ENCODE measurements at places on chromosomes 12 and 14. TPM values are rescaled to one million over a fixed set of nuclear protein-coding genes. Genes with fewer than 3 reads are reported as not detected.

Gene ADAM21
- 0.36 TPM for polyA plus RNA-seq

Gene SEC23A
- 271 TPM for polyA plus RNA-seq

Gene AVPR1A
- polyA plus RNA-seq, result not detected

Gene CDH24
- polyA plus RNA-seq, result 6.5 TPM

Gene KITLG
- 37.7 TPM for polyA plus RNA-seq

Gene FAR2
- 10.2 TPM for polyA plus RNA-seq

Gene NANOG
- 0.02 TPM for polyA plus RNA-seq

Gene SMOC1
- 0.06 TPM for polyA plus RNA-seq

Gene ITGB7
- 0.15 TPM for polyA plus RNA-seq

Gene CIROP
- 0.61 TPM for polyA plus RNA-seq

Gene HOXC9
- 0.24 TPM for polyA plus RNA-seq

DNA sequence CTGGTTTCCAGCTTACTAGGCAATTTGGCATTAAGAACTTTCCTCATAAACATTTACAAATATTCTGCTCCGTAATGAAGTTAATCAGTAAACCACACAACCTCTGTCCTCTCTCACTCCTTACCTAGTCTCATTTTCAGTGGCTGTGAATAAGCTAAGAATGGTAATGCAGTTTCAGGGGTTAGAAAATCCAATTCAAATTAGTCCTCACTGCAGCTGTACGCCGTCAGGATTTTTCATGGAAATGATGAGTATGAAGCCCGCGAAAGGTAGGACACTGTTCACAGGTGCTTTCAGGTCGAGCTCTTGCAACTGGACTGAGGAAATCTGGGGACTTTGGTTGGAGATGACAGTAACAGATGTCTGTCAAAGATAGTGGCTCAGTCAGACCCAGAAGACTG lies 29.6 kb downstream of the NR1H4 start:
- H3K4me1 ChIP-seq, result no peaks in the 10 kb centered on the region
- H3K27me3 ChIP-seq, result no peaks in the 10 kb centered on the region
- H3K4me3 ChIP-seq, result no peak overlapping the region
- DNase-seq, result no peak
- no peak overlapping the region for H3K27ac ChIP-seq

GRCh38 chr12:89657066-89657465 lies 51.6 kb downstream of the ATP2B1 start:
- H3K36me3 ChIP-seq, result no peaks in the 10 kb centered on the region
- H3K27me3 ChIP-seq, result no peaks in the 10 kb centered on the region
- no peaks in the 10 kb centered on the region for H3K4me1 ChIP-seq

DNA sequence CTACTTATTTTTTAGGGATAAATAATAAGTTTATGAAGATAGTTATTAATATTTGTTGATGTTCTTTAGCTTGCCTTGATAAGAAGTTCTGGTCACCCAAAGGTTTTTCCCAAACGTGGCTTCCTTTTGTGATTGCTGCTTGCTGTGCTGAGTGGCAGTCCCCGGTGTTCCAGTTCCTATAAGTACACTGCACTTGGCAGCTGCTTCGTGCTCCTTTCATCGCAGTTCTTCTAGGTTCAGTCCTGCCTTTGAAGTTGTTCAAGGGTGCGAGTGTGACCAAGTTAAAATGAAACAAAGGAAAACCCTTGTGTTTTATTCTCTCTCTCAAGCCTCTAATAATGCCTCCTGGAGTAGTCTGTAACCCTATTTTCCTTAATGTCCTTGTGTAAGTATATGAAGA lies 128.5 kb upstream of the ATF1 start:
- no peak overlapping the region for H3K27ac ChIP-seq
- DNase-seq, result no peak
- no peaks in the 10 kb centered on the region for H3K4me1 ChIP-seq
- H3K4me3 ChIP-seq, result no peak overlapping the region

- H3K4me1 ChIP-seq, result no peaks in the 10 kb centered on the region
- no peak overlapping the region for H3K27ac ChIP-seq
- peak; percentile 79 for DNase-seq
Observed at GRCh38 chr14:38964630-38965029, 138.4 kb downstream of the SEC23A start.

DNA sequence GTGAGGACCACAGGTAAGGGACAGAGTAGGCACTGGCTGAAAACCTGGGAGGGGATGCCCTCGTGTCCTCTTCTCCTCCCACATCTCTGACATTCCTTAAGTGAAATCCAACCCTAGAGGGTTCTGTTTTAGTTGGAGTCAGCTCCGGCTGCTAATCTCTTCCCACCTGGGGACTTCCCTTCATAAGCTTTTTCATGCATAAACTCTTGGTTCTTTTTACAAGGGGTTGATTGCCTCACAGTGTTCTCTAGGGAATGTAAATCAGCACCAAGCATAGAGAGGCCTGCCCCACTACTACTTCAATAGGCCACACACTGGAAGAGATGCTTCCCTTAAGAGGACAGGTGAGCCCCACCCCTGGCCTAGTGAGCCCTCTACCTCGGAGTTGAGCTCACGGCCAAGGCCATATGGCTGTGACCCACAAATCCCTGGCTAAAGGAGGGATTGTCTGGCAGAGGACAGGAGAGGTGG lies 3.2 kb upstream of the SYNDIG1L start:
- H3K27me3 ChIP-seq, result peaks cover 18% of the 10 kb centered on the region
- no peak overlapping the region for H3K4me3 ChIP-seq
- DNase-seq, result no peak
- H3K27ac ChIP-seq, result no peak overlapping the region
- no peaks in the 10 kb centered on the region for H3K36me3 ChIP-seq

GRCh38 chr12:72365151-72365550 lies 93.0 kb downstream of the TRHDE start:
- no peaks in the 10 kb centered on the region for H3K36me3 ChIP-seq
- no peaks in the 10 kb centered on the region for H3K4me1 ChIP-seq
- peak; percentile 61 for DNase-seq
- no peaks in the 10 kb centered on the region for H3K27me3 ChIP-seq

DNA sequence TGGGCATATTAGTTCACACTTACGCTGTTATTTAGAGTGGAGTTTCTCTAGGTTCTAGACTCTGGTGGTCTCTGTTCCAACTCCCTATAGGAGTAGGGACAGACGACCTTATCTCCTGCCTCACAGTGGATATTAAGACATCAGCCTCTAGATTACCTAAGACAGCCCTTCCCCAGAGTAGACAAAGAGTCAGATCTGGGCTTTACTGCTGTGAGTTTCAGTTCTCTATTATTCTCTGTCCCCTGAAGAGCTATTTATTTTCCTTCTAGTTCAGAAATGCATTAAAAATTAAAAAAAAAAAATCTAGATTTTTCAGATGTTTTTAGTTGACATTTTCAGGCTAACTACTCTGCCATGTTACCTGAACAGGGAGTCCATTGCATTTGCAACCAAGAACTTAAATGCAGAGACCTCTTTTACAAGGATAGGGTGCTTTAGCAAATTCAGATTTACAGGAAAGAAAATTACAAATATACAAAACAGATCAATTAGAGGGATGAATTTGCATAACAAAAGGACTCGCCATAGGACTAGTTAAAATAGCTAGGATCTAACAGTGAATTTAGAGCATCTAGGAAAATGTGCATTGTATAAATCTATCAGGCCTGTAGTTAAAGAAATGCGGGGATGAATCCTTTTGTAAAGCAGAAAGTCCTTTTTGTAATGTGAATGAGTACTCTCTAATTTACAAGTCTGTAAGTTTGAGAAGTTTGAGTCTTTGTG lies 381.4 kb downstream of the APAF1 start:
- no peaks in the 10 kb centered on the region for H3K27me3 ChIP-seq
- no peaks in the 10 kb centered on the region for H3K4me1 ChIP-seq
- DNase-seq, result no peak
- H3K36me3 ChIP-seq, result no peaks in the 10 kb centered on the region

DNA sequence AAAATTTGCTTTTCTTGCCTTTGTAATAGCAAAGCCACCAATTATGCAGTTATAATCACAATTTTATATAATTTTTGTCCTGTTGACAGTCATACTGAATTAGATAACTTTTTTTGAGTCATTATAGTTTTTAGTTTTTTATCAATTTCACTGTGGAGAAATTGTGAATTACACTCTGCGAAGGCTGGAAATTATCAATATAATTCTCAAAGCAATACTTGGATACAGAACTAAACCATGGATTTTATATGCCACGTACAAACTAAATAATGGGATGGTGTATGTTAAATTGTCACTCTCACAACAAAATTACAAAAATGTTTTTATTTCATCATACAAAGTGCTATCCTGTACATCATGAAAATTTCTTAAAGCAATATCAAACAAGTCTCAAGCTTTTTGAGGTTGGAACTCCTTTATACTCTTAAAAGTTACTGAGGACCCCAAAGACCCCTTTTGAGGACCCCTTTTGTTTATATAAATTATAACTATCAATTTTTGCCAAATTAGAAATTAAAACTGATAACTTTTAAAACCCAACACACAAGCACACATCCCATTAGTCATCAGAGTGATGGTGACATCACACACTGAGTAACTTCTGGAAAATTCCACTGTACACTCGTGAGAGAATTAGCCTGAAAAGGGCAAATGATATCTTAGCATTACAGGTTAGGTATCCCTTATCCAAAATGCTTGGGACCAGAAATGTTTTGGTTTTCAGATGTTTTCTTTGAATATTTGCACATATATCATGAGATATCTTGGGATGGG lies 19.8 kb upstream of the AQP2 start:
- no peak overlapping the region for H3K27ac ChIP-seq
- DNase-seq, result peak; percentile 72
- no peak overlapping the region for H3K4me3 ChIP-seq
- H3K36me3 ChIP-seq, result no peaks in the 10 kb centered on the region
- no peaks in the 10 kb centered on the region for H3K4me1 ChIP-seq

GRCh38 chr12:45701296-45701695 lies 28.2 kb upstream of the ARID2 start:
- H3K27ac ChIP-seq, result no peak overlapping the region
- no peaks in the 10 kb centered on the region for H3K4me1 ChIP-seq

GRCh38 chr12:63924781-63925180 lies 80.3 kb downstream of the SRGAP1 start:
- peaks cover 8% of the 10 kb centered on the region for H3K4me1 ChIP-seq
- H3K4me3 ChIP-seq, result no peak overlapping the region
- H3K27ac ChIP-seq, result no peak overlapping the region
- H3K27me3 ChIP-seq, result no peaks in the 10 kb centered on the region
- peaks cover 1% of the 10 kb centered on the region for H3K36me3 ChIP-seq

DNA sequence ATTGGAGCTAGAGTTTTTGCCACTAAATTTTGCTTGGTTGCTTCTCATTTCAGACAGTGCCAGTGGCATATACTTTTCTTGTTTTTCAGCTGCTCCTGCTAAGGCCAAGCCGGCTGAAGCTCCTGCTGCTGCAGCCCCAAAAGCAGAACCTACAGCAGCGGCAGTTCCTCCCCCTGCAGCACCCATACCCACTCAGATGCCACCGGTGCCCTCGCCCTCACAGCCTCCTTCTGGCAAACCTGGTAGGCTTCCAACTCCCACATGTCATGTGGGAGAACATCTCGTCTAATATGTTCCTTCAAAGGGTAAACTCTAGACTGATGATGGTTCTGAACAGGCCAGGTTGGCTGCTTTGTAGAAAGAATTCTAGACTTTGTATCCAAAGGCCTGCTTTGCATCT lies 11.0 kb downstream of the DLST start:
- H3K4me3 ChIP-seq, result no peak overlapping the region
- no peaks in the 10 kb centered on the region for H3K27me3 ChIP-seq
- peaks cover 5% of the 10 kb centered on the region for H3K4me1 ChIP-seq
- no peak for DNase-seq
- H3K27ac ChIP-seq, result no peak overlapping the region

- H3K27me3 ChIP-seq, result no peaks in the 10 kb centered on the region
- H3K36me3 ChIP-seq, result peaks cover 5% of the 10 kb centered on the region
- H3K4me1 ChIP-seq, result peaks cover 12% of the 10 kb centered on the region
- no peak for DNase-seq
- H3K27ac ChIP-seq, result no peak overlapping the region
Observed at GRCh38 chr12:24839268-24839791, 109.6 kb downstream of the BCAT1 start.

GRCh38 chr12:12537421-12537820 lies 25.2 kb downstream of the DUSP16 start:
- no peaks in the 10 kb centered on the region for H3K36me3 ChIP-seq
- peak; percentile 41 for DNase-seq
- H3K27me3 ChIP-seq, result no peaks in the 10 kb centered on the region
- no peaks in the 10 kb centered on the region for H3K4me1 ChIP-seq

- H3K36me3 ChIP-seq, result no peaks in the 10 kb centered on the region
- H3K4me1 ChIP-seq, result peaks cover 5% of the 10 kb centered on the region
- no peaks in the 10 kb centered on the region for H3K27me3 ChIP-seq
- no peak overlapping the region for H3K4me3 ChIP-seq
Observed at GRCh38 chr14:51880835-51881580, 20.6 kb downstream of the GNG2 start.

DNA sequence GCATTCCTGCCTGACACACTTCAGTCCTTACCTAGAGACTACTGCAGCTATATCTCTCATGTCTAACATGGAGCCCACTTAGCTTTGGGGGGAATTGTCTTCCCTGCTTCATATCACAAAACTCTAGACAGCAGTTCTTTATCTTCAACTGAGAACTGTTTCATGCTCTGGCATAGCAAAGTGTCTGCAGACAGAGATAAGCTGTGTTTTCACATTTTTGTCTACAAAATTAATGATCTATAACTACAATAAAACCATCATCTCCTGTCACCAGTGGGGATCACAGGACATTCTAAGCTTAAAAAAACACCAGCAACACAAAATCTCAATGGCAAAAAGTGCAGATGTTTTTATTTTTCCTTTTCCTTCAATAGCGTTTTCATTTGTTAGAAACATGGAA lies 137.1 kb upstream of the VRK1 start:
- no peak overlapping the region for H3K4me3 ChIP-seq
- no peaks in the 10 kb centered on the region for H3K36me3 ChIP-seq
- no peak overlapping the region for H3K27ac ChIP-seq
- H3K27me3 ChIP-seq, result no peaks in the 10 kb centered on the region
- H3K4me1 ChIP-seq, result no peaks in the 10 kb centered on the region
- no peak for DNase-seq

GRCh38 chr12:5428332-5429221 lies 3.3 kb upstream of the NTF3 start:
- H3K27me3 ChIP-seq, result peaks cover 9% of the 10 kb centered on the region
- peaks cover 4% of the 10 kb centered on the region for H3K4me1 ChIP-seq
- H3K27ac ChIP-seq, result no peak overlapping the region
- H3K4me3 ChIP-seq, result no peak overlapping the region
- no peaks in the 10 kb centered on the region for H3K36me3 ChIP-seq
- DNase-seq, result peak; percentile 58

DNA sequence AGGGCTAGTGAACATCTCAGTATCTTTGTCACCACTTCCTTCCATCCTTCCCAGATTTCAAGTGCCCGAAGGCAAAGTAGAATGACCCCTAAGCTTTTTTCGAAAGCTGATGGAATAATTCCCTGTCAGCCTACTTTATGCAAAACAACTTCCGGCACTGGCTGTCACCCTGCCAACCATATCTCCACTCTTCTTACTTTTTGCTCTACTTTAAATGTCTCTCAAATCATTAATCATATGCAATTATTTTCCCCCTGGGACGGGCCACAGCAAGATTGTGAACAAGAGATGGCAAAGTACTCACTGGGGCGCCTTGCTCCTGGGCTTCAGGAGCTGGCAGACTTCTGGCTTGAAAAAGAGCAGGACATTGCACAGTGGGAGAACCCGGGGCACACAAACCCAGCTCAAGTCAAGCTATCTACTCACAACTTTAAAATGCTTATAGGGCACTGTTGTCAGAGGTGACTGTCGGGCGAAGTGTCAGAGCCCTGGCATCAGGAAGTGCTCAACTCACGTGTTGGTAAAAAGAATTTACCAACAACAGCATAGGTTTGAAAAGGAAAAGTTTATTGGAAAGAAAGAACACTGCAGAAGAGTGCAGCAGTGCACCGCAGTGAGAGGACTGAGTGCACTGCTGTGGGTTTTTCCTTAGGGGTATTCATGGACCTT lies 373.5 kb downstream of the PAWR start:
- no peaks in the 10 kb centered on the region for H3K27me3 ChIP-seq
- H3K36me3 ChIP-seq, result no peaks in the 10 kb centered on the region
- H3K4me3 ChIP-seq, result no peak overlapping the region

- H3K27me3 ChIP-seq, result no peaks in the 10 kb centered on the region
- H3K36me3 ChIP-seq, result no peaks in the 10 kb centered on the region
- H3K27ac ChIP-seq, result no peak overlapping the region
- H3K4me1 ChIP-seq, result peaks cover 5% of the 10 kb centered on the region
- DNase-seq, result peak; percentile 57
Observed at GRCh38 chr14:77314043-77314442, 6.6 kb downstream of the POMT2 start.
